ENCODE measurements at places on chromosomes 7 and 10.

- no peak for DNase-seq
Observed at GRCh38 chr7:82263920-82264782, 179.4 kb downstream of the CACNA2D1 start.

GRCh38 chr10:72085166-72085565 is 3.2 kb downstream of the SPOCK2 start:
- no peak for DNase-seq

DNA sequence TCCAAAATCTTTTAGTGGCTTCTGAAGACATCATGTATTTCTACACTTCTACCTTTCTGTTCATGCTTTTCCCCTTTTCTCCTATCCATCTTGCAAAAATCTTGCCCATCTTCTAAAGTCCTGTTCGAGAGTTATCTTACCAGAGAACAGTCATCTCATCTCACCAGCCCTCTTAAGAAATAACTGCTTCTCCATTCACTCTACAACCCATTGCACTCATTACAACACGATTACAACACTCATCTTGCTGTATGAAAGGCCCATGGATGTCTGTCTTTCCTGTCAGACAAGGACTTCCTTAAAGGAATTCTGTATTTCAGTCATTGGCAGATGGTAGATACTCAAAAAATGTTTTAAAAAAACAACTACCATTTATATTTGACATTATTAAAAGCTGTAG is 30.8 kb downstream of the ZNF438 start:
- no peak for DNase-seq

DNA sequence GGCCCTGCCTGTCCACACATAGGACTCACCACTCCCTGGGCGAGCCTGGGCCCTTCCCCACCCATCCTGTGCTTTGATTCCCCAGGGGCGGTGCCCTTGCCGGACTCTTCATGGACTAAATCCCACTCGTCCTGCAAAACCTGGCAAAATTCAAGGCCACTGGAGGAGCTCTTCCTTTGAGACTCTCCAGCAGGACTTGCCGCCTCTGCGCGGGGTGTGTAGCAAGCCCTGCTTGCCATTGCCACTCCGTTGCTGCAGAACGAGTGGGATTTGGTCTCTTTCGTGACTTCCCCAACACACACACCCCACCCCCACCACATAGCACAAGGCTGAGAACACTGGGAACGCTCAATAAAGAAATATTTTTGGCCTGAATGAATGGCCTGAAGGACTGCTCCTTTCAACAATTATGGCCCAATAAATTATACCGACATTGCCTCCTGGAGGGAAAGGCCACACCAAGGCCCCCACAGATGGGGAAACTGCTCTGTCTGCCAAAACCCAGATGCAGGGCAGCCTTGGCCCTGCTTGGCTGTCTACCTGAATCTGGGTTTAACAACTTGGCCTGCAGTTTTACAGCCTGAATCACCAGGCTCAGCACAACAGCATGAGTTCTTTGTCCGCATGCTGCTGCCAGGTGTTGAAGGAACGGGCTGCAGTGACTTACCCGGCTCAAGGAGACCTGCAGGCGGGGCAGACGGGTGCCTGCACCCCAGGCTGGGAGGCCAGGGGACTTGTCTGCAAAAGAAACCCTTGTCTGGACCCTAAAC is 72.8 kb upstream of the KAT6B start:
- no peak for DNase-seq

DNA sequence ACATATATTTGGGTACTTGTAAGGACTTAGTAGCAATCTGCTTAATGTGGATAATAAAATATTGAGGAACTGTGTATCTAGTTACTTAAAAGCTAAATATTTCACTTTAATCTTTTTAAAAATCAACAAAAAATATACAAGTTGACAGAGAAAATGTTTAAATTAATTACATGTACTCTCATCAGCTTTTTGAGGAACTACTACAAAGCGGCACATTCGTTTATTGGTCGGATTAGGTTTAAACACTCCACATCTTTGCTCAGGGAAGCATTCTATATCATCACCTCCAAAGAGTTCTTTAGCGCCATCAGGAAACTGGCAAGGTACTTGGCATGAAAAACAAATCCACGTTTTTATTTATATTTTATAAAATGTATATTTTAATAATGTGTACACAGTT is 1.6 kb downstream of the ATOH7 start:
- DNase-seq, result no peak

DNA sequence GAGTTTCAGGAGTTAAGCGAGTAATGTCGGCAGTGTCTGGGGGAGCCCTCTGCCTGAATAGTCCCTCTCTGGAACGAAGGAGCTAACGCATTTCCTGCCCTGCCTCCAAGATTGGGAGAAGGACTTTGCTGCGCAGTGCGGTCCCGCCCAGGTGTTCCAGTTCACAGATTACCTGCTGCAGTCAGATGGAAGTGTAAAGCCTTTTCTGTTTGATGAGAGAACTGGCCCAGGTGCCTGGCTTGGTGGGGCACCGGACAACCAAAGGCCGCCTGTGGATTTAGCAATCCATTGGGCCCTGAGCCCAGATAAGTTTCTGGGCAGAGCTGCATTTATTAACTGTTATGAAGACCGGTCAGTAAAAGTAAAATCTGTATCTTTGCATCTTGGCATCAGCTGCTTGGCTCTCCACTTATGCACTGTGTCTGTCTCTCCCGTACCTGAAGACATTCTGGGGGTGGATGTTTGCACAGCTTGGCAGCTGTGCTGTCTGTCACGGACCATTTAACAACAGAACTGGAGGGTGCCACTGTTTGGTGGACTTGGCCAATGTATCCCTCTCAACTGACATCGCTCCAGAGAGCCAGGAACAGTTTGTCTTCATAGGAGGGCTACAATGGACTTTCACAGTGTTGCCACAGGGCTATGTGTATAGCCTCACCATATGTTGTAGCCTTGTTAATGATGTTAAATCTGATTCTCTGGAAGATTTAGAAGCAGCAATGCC is 654.7 kb upstream of the ZWINT start:
- no peak for DNase-seq

DNA sequence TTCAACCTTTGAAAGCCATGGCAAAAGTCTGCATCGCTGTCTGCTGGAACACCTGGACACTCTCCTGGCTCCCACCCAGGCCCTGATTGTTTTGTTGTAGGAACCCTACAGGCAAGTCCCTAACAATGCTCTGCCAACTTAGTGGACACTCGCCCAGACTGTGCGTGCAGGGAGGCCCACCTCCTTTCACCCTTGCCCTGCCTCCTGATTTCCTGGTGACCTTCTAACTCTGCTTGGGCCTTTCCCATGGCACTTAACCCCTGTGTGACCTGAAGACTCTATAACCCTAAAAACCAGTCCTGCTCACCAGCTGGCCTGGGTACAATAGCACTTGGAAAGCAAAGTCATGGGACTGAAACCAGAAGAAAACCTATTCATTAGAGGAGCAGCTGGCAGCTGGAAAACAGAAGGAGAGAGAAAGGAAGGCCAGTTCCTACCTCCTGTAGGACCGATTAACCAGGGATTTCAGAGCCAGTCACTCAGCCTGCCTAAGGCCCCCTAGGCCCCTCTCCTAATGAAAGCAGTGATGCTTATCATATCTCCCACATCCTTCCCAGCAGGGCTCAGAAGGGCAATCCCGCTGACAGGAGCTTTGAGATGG is 82.7 kb upstream of the KMT2E start:
- DNase-seq, result no peak

GRCh38 chr7:106045586-106045985 is 66.5 kb downstream of the SYPL1 start:
- no peak for DNase-seq

DNA sequence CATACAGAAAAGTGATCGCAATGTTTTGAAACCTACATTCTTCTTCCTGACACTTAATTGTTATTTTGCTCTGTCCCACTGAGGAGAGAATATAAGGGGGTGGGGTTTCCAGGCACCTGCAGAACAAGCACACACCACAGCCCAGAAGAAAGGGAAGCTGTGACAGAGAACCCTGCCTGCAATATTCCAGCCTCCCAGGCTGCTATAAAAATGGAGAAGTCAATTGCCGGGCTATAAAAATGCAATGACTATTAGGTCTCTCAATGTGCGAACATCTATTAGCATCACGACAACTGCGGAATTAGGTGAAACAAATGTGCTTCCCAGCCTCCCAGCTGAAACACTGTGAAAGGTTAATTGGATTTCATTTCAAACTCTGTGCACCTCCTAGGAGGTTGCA is 145.3 kb upstream of the FRMD4A start:
- DNase-seq, result no peak

- DNase-seq, result no peak
Observed at GRCh38 chr7:98985406-98985805, 107.1 kb downstream of the TRRAP start.

- no peak for DNase-seq
Observed at GRCh38 chr7:50293509-50294179, 10.9 kb upstream of the IKZF1 start.

DNA sequence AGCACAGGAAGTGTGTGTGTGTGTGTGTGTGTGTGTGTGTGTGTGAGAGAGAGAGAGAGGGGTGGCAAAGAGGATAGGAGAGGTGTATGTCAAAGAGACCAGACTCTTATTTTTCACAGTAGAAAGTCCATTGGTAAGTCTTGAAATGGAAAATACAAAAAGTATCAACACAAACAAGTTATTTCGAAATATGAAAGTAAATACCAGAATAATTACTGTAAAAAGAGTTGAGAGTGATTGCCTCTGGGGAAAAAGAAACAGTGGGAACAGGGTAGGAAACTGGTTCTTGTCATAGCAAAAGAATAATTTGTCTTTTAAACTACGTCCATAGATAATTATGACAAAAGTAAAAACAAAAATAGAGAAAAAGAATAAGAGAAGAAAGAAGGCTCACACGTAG is 29.0 kb upstream of the EIF5AL1 start:
- DNase-seq, result no peak

GRCh38 chr7:29843093-29843492 is 36.8 kb downstream of the WIPF3 start:
- no peak for DNase-seq

DNA sequence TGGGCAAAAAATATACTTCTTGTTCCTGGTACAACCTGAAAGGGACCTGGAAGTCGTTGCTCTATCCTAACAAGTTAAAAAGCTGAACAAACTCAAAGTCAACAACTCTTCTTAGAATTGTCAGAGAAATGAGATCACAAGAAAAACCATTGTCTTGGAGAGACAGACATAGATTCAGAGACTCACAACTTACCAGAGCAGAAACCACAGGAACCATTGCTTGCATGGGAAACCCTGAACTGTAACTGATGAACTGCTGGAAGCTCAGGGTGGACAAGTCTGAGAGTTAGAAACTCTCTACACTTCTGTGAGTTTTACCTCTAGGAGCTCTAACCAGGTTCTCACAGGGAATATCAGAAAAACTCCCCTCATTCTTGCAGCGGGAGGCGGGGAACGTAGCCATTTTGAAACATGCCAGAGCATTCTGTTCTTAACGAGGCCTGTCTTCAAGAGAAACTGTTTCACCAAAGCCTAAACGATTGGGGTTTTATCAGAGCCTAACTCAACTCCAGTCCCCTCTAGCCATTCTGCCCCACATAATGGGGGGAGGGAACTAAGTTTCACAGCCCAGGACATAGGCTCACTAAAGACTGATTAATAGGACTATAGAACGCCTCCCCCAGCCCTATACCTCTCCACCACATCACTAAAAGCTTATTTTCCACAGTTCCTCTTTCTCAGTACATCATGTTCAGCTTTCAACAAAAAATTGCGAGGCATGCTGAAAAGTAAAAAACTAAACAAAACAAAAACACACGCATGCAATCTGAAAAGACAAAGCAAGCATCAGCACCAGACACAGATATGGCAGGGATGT is 12.0 kb upstream of the GSDME start:
- DNase-seq, result no peak

GRCh38 chr10:108708363-108708762 is 1214.9 kb downstream of the XPNPEP1 start:
- DNase-seq, result no peak

DNA sequence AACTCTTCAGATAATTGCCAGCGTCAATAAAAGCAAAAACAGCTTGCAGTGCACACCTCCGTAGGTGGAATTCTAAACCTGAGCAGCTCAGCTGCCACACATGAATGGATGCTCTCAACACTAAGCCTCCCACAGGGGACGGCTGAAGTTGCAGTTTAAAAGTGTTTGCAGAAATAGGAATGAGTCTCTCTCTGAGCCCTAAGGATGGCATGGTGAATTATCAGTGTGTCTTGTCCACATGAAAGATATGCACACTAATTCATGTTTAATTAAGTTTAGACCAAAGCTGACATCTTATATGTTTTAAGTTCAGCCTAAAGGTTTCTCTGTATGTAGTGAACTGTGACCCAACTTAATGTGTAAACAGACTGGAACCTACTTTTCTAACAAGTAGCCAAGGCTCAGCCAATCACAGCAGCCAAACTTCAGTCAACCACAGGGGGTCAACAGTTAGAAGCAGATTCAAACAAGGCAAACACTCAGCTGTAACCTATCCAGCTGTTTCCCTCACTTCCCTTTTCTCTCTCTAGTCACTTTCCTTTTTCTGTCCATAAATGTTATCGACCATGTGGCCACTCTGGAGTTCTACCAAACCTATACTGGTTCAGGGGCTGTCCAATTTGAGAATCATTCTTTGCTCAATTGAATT is 38.1 kb downstream of the CTTNBP2 start:
- no peak for DNase-seq
